ENCODE measurements at places on chromosomes 13 and 19.
A peak's percentile ranks its signal among the peaks of the same experiment; 100 is the strongest.

DNA sequence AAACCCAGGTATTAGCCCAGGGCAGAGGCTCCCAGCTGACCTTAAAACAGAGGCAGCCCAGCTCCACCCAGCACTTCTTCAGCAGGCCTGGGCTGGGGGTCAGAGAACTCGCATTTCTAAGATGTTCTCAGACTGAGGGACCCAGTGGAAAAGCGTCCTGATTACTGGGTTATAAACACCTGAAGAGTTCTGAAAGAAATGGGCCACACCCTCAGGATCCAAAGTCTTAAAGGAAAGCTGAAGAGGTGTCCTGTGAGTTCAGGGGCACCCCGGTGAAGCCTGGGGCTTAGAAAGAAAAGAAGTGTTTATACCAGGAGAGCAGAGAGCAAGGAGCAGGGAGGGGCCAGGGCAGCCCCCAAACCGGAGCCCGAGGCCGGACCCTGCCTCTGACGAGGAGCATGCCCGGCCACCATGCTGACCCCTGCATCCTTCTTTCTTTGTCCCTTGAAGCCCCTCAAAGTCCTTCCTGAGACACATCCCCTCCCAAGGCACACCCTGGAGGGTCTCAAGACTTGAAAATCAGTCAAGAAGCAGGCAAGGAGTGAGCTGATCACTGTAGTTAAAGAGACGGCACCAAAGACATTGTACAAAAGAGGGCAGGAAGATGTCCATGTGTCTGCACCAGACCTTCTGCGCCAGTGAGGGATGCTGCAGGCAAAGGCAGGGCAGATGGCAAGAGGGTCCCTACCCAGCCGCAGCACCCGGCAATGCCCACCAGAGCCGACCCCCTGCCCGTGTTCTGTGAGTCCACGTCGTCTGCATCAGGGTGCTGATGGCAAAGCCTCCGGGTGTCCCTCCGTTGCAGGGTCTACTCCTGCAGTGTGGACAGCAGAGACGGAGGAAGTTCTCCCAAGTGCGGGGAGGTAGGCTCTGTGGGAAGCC lies 10.6 kb upstream of the RAB20 start:
- DNase-seq = no peak

DNA sequence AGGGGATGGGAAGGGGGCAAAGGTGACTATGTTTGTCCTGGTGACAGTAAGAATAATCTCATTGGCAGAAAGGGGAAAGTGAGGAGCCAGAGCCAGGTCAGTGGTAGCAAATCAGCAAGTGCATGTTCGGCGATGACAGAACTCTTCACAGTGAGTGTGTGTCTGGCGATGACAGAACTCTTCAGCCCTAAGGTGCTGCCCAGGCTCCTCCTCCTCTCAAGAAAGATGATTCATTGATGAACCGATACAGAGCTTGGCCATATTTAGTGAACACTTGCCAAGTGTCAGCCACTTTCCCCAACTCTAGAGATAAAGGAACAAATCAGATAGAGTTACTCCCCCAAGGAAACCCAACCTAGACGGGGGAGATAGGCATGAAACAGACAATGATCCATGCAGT lies 199.3 kb upstream of the UBL3 start:
- no peak for DNase-seq

DNA sequence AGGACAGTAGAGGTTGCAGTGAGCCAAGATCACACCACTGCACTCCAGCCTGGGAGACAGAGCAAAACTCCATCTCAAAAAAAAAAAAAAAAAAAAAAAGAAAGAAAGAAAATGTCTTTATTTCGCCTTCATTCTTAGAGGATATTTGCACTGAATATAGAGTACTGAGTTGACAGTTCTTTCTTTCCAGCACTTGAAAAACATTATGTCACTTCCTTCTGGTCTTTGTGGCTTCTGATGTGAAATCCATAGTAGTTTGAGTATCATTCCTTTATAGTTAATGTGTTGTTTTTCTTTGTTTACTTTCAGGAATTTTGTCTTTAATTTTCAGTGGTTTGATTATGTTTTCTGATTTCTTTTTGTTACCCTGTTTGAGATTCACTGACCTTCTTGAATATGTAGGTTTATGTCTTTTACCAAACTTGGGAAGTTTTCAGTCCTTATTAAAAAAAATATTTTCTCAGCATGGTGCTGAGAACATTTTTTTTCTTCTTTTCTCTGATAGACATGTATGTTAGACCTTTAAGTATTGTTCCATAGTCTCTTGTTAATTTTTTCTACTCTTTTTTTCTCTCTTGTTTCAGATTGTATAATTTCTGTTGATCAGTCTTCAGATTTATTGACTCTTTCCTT lies 50.1 kb downstream of the PCCA start:
- DNase-seq = no peak

DNA sequence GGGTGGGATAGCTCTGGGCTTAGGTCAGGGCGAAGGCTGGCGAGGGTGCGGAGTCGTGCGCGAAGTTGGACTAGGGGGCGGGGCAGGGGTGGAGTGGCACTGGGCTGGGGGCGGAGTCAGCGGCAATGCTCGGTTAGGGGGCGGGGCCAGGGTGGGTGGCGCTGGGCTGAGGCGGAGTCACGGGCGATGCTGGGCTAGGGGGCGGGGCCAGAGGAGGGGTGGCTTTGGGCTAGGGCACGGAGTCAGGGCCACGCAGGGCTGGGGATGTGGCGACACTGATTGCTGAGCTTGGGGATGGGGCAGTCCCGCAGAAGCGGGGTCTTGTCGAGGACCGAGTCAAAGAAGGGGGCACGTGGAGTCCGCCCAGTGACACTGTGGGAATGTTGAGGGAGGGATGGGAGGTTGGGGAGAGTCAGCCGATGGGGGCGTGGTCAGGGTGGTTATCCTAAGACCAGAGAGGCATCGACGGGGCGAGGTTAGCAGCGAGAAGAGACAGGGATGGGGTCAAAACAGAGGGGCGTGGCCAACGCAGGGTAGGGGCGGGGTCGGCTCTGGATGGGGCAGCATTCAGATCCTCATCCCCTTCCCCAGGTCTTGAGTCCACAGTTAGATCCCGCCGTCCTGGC lies 8.7 kb downstream of the HOMER3 start:
- peak; percentile 76 for DNase-seq

DNA sequence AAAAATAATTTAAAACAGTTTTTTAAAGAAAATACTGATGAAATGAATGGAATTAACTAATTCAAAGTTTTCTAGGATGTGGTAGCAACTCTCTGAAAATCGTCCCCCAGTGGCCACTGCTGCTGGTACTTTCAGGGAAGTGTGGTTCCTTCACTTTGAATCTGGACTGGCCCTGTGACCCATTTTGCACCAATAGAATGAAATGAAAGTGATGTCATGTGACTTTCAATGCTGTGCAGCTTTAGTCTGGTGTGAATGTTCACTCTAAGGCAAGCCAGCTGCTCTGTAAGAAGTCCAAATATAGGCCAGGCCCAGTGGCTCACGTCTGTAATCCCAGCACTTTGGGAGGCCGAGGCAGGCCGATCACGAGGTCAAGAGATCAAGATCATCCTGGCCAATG lies 26.4 kb upstream of the HNRNPA1L2 start:
- peak; percentile 4 for DNase-seq

DNA sequence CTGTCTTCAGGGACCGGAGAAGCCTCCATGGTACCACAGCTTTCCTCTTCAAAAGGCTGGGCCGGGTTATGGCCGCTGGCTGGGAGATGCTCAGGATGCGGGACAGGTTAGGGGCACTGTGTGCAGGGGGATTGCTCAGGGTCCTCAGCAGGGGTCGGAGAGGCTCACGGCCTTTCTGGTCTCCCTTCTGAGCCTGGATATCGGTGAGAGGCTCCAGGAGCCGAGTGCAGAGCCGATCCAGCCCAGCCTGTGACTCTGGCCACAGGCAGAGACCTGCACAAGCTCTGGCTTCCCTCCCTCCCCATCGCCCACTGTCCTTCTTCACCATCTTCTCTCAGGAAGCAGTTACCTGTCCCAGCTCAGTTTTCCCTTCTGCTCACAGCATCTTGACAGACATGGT lies 306.0 kb downstream of the ZNF536 start:
- no peak for DNase-seq

DNA sequence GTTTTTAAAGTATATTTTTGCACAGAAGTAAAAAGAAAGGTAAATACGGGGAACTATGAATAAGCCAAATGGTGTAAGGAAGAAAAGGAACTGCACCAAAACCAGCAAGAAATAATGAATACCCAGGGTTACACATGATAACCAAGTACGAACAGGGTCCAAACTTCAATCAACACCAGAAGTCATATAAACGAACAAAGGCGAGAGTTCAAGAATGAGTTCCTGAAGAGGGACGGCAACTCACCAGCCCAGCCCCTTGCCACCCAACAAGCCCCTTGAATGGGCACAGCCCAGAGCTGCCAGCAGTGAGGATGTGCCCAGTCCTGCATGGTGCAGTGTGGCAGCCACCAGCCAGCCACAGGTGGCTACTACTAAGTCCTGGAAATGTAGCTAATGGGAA lies 132.1 kb downstream of the RNF17 start:
- no peak for DNase-seq

DNA sequence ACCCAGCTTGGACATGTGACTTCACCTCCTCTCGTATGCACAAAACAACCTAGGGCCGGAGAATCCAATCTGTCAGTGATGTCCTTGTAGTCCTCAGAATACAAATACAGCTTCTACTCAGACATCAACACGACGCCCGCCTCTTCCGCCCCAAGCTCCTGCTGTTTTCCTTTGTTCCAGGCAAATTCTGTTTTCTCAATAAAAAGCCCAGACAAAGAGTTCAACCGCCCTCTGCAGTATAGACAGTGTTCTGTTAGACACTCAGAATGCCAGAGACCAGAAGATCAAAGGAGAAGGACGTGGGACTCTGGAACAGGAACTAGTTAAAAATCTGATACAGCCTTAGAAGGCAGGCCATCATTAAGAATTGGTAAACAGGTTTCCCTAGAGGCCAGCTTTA lies 42.0 kb upstream of the GGACT start:
- no peak for DNase-seq

DNA sequence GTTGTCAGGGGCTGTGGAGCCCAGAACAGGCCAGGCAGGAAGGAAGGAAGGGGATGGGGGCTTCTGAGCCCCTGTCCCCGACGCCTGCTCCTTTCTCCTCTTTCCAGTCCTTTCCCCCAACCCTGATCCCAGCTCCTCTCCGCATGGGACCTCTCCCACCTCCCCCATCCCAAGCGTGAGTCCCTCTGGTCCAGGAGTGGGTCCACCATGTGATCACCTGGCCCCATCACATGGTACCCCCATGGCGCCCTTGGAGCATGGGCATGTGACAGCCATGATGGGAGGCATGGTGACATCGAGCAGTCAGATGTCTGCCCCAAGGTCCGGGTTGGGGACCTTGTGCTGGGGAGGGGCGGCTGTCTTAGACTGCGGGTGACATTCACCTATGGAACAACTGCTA lies 9.2 kb downstream of the RYR1 start:
- no peak for DNase-seq

GRCh38 chr13:112837371-112838037 lies 131.5 kb upstream of the MCF2L start:
- no peak for DNase-seq

DNA sequence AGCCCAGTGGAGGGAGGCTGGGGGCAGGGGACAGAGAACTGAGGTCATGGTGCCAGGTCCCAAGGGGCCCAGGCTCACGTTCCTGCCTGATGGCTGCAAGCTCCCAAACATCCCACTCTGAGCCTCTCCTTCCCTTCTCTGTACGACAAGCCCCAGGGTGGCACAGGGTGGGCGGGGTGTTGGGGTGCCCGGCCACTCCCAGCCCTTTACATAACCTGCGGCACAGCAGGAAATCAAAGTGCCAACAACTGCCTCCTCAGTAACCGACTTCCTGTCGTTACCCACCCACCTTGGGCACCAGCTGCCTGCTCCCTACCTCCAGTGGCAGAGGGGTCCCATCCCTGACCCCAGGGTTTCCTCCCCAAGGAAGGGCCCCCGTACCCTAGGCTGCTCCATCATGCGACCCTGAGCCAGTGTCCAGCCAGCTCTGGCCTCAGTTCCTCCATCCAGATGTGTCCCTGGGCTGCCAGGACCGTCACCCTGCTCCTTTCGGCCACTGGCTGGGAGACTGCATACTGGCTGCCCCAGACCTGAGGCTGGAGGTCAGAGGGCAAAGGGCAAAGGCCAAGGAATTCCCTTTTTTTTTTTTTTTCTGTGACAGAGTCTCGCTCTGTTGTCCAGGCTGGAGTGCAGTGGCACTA lies 27.7 kb upstream of the NFIC start:
- DNase-seq = peak; percentile 84

GRCh38 chr19:41709951-41710645 lies 1.7 kb downstream of the CEACAM5 start:
- DNase-seq = no peak

- no peak for DNase-seq
These were observed 102.5 kb downstream of the GADD45B start for GRCh38 chr19:2578391-2578890.

DNA sequence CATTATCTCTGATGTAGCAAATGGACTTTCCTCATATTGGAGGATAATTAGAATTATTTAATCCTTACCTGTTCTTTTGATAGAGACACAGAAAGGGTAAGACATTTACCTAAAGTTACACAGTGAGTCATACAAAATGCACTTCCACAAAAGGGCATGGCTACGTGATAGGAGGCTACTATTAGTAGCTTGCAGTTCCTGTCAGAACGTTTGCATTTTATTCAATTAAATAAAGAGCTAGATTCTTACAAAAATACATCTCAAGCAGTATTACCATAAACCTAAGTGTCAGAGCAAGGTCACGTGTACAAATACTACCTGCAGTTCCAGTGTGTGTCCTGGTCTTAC lies 120.6 kb downstream of the ESD start:
- no peak for DNase-seq

- no peak for DNase-seq
These were observed 62.3 kb downstream of the KCTD15 start for GRCh38 chr19:33859016-33859415.

- no peak for DNase-seq
These were observed 19.8 kb upstream of the CEACAM4 start for GRCh38 chr19:41646589-41647204.

- no peak for DNase-seq
These were observed 28.0 kb downstream of the FRY start for GRCh38 chr13:32059511-32059984.

DNA sequence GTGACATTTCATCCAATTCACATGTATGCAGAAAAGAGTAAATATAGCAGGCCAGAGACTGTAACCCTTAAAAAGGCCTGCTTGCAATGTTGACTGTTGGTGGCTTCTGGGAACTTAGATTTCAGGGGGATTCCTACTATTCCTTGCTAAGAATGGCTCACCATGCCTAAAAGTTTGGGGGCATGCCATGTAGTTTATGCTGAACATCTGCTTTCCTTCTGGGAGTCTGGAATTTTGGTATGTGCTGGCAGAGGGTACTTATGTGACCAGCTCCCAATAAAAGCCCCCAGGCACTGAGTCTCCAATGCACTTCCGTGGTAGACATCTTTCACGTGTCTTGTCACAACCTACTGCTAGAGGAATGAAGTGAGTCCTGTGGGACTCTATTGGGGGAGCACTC lies 88.4 kb upstream of the PCDH8 start:
- DNase-seq = no peak

GRCh38 chr13:99717959-99718674 lies 216.8 kb downstream of the TM9SF2 start:
- DNase-seq = no peak

DNA sequence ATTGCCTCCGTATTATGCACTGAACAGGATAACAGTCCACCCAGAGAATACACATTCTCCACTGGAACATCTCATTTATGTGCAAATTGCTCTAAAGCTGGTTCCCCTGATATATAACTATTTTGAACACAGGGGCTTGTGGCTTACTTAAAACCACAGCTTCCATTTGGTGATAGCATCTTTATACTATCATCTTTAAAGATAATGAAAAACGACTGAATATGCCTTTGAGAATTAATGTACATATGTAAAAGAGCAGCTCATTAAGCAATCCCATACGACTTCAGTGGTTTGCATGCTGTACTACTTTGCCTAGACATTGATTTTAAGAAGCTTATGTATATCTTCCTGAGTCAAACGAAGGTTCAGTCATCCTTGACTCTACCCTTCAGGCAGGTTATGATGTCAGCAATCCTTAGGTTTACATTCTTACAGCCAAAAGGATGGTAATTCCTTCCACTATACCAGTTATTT lies 40.8 kb downstream of the BRD4 start:
- DNase-seq = no peak

Measured in CD4-positive, alpha-beta T cell treated with Interleukin-6 at 100 ng/mL for 8 hours (primary cell).